ENCODE measurements at places on chromosomes 4 and X.

DNA sequence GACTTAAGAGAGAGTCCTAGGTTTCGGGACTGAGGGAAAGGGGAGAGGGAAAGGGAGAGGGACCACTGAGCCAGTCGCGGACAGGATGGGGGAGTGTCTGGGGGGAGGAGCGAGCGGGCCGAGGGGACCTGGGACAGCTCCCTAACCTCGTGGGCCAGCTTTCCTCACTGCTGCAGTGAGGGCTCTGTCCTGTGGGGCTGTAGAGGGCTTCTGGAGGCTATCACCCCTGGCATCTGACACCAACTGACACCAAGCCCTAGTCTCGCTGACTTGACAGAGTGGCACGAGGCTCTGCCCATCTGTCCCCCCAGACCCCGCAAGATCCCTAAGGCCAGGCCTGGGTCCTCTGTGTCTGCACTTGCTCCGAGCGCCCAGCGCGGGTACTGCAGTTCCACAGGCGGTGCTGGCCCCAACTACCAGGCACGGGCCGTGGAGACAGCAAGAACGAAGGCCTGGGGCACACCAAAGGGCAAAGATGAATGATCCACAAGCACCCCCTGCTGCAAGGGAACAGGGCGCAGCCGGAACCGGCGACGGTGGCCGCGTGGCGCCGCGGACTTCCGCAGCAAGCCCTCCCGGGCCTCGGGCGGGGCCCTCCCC lies 465 bp downstream of the HAUS7 start:
- DNase-seq = peak; percentile 27

DNA sequence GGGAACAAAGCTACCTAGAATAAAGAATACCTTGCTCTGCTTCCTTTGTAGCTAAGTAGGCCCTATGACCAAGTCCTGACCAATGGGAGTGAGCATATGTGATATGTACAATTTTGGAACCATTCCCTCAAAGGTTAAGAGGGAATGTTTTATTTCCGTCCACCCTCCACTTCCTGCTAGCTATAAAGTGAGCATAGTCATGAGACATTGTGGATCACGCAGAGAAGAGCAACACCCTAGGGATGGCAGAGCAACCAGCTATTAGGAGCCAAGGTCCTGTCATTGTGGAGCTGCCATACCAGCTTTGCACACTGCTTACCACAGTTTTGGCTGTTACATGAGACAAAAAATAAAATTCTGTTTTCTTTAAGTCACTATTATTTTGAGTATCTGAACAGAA lies 45.8 kb upstream of the RNF128 start:
- DNase-seq = no peak

DNA sequence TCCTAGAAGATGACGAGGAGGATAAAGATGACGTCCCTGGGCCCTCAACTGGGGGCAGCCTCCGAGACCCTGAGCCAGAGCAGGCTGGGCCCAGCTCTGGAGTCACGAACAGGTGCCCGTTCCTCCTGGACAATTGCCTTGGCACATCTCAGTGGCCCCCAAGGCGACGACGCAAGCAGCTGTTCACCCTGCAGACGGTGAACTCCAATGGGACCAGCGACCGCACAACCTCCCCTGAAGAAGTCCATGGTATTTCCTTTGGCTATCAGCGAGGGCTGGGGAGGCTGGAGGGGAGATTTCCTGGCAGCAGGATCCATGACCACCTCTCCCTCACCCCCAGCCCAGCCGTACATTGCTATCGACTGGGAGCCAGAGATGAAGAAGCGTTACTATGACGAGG lies 11.9 kb downstream of the USP11 start:
- DNase-seq = no peak

DNA sequence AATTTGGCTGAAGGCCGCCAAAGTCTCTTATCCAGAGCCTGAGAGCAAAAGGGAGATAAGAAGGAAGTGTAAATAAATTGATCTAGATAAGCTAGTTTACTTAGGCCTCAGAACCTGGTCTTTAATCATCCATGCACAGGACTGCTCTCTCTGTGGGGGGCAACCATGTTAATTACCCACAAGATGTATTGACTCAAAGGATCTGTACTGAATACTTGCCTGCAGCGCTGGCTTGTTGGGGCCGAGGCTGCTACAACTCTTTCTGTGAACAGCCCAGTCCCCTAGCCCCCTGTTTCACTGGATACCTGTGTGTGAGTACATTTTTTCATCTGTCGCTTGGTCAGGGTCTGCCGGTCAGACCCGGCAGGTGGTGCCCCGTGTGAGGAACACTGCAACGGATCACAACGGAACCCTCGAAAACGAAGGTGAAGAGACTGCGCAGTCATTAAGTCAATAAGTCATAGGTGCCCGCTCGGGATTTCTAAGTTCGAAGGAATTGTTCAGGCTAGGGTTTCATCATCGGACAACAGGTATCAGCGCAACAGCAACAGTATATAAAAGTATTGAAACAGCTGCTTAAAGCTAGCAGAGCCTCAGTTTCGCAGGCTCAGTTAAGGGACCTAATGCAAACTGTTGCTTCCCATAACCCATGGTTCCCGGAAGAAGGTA lies 8.3 kb downstream of the MAGEA11 start:
- no peak for DNase-seq

DNA sequence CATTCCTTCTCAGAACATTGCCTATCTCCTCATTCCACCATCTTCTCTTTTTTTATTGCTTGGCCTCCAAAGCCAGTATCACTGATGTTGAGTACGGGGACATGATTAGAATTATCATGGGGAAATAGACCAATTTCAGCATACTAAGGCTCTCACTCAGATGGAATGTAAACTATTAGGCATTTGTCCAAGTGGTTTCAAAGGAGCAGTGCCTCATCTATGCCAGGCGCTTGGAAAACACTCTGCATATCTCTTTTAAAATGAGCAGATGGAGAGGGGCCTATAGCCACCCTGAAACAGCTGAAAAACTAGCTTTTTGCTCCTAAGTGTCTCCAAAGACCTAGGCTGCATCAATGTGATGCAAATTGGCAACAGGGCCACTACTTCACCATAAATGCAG lies 150.8 kb upstream of the DIPK2B start:
- DNase-seq = no peak

DNA sequence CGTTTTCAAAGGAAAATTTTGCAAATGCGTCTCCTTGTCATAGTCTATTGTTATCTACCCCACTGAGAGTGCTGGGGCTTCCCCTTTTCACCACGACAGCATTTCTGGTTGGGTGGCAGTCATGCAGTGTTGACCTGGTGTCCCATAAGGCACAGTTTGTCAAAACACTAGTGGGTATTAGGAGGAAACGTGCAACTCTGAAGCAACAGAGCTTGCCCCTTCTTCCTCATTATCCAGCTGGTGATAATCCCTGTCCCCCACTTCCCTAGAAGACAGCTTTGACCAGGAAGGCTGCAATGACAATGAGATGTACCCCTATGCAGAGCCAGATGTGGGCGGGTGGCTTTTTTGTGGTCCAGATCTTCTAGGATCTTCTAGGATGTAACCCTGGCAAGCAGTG lies 1.8 kb downstream of the TBC1D1 start:
- DNase-seq = peak; percentile 62

GRCh38 chr4:140249351-140249750 lies 95.4 kb upstream of the MAML3 start:
- DNase-seq = no peak

- DNase-seq = no peak
These were observed 351.9 kb upstream of the FAT1 start for GRCh38 chr4:187075514-187075913.

GRCh38 chrX:16177260-16177659 lies 10.0 kb downstream of the MAGEB17 start:
- DNase-seq = no peak

- DNase-seq = no peak
These were observed 50.4 kb upstream of the RPA4 start for GRCh38 chrX:96833333-96833732.

- peak; percentile 4 for DNase-seq
These were observed 64.5 kb upstream of the WDR1 start for GRCh38 chr4:10180927-10181744.

- no peak for DNase-seq
These were observed 33.6 kb upstream of the ARX start for GRCh38 chrX:25049357-25049756.

GRCh38 chr4:173025131-173025530 lies 143.5 kb upstream of the GALNT7 start:
- DNase-seq = no peak

GRCh38 chr4:38529189-38530115 lies 134.5 kb upstream of the KLF3 start:
- DNase-seq = peak; percentile 68

DNA sequence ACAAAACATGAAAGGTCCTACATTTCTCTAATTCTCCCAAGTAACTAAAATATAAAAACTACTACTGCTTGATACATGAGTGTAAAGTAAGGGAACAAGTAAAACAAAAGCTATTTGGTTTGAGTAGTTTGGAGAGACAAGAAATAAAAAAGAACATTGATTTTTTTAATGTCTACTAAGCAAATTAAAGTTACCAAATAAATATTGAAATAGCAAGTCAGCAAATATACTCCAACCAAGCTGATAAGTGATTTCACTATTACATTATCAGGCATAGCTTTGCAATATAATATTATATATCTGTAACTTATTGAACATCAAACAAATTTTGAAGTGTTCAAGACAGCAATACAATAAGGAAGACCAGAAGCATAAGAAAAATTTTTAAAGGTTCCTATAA lies 60.3 kb downstream of the LCORL start:
- no peak for DNase-seq

GRCh38 chr4:20839957-20840356 lies 139.7 kb downstream of the PACRGL start:
- no peak for DNase-seq

DNA sequence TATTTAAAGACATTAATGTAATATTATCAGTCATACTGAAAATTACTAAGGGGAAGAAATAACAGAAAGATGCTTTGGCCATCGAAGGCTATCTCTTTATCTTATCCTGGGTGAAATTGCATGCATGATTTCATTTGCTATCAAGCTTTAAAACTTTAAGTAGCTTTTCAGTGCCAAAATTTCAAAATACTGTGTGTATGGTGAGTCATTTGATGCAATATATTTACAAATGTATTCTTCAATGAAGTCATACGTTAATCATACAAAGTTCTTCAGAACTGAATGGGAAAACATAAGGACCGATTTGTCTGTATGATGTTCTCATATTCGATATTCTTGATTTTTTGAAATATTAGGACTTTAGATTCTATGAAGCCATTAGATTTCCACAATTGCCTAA lies 1295.8 kb upstream of the AGA start:
- no peak for DNase-seq

DNA sequence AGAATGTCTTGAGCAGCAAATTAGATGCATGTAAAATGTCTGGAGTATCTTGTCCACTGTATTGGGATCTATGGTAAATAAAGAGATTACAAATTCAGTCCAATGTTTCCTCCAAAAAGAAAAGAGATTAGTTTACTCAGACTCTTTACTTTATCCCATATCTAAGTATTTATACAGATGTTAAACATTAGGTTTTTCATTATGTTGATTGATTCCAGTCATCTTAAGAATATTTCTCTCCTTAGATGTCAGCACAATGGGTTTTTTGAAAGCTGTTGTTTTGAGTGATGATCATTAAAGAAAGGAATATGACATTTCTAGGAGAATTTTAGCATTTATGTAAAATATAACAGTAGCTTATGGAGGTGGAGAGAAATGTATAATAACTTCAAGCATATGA lies 938.9 kb downstream of the C4orf33 start:
- DNase-seq = no peak

DNA sequence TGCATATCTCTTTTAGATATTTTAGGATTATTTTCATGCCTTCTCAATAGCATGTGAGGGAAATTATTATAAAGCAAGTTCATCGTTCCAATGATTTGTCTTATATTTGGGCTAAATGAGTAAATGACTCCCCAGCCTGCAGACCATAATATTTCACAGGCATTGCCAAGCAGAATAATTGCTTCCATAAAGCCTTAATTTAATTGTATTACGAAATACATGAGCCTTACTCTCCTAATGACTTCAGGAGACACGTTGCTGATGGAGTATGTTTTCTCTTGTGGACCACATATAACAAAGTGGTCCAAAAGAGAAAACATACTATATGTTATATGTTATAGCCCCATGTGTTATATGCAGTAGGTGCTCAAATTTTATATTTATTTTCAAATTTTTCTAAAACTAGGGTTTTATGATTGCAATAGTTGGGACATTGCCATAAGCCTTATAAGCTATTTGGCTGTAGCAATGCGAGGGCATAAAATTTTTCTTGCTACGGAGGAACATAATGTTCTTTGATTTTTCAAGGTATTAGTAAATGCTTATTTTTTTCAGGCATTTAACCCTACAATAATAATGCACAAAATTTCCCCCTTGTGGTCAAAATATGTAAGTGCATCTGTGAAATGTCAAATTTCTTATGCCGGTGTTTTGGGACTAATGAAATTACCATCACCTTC lies 26.2 kb upstream of the TMPRSS11D start:
- no peak for DNase-seq

DNA sequence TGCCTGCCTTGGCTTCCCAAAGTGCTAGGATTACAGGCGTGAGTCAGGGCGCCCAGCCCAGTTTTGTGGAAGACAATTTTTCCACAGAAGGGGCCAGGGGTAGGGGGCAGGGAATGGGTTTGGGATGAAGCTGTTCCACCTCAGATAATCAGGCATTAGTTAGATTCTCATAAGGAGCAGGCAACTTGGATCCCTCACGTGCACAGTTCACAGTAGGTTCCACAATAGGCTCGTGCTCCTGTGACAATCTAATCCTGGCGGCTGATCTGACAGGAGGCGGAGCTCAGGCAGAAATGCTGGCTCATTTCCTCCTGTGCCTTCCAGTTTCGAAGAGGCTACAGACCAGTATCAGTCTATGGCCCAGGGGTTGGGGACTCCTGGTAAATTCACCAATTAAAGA lies 491.6 kb upstream of the AADAT start:
- DNase-seq = no peak

DNA sequence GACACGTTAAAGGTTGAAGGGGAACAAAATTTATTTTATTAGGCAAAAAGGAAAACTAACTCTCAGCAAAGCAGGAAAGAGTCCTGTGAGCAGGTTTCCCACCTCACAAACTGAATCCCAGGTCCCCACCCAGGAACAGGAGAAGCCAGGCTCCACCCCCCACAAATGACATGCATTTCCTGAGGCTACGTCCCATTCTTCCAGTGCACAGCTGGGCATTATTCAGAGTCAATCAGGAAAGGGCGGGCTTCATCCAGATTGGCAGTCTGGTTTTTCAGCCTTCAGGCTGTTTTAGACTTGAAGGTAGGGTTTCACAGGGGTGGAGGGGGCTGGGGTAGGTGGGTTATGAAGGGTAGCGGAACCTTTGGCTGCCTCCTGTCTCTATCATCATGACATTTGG lies 11.9 kb upstream of the ASIC5 start:
- no peak for DNase-seq

DNA sequence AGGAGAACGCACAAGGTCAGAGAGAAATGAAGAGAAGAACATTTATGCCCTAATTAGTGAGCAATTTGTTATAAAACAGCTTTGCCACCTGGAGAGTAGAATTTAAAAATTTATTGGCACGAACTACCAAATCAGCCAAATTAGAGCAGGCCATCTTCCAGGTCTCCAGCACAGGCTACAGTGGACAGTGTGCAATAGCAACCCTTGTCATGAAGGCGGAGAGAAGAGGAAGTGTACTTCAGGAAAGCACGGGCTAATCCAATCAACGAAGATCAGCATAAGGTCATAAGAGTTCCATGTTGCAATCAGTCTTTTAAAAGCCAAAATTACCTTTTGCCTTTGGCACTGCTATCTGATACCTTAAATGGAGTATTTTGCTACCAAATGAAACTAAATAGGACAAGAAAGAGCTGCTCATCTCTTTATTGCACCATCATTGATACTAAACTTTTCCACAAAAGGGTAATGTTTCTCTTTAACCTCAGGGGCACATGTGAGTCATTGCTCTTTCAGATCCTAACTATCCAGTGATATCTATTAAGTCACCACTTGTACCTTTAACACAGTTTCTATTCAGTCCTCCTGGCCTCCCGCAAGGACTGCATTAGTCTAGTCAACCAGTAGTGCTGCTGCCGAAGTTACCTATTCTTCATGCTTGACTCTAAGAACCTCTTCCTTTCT lies 19.9 kb downstream of the ANK2 start:
- no peak for DNase-seq

Measured in activated naive CD4-positive, alpha-beta T cell treated with Interleukin-2 at 50 U/mL for 16 hours (primary cell).